ENCODE measurements at places on chromosomes 16 and 17.

DNA sequence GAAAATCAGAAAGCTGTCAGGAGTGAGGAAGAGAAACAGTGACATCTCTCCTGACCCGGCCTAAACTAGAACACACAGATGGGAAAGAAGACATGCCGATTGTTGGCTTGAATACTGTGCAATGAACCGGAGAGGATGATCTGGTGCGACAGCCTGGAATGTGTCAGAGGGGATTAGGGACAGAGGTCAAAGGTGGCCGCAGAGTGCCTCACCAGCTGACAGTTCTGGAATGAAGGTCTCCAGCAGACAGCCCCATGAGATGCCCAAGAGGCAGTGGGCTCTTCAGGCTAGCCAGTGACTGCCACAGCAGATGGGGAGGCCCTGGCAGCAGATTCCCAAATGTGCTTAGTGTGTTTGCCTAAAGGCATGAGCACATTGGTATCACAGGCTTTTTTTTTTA lies 623.2 kb downstream of the CDH8 start:
- DNase-seq, result no peak

DNA sequence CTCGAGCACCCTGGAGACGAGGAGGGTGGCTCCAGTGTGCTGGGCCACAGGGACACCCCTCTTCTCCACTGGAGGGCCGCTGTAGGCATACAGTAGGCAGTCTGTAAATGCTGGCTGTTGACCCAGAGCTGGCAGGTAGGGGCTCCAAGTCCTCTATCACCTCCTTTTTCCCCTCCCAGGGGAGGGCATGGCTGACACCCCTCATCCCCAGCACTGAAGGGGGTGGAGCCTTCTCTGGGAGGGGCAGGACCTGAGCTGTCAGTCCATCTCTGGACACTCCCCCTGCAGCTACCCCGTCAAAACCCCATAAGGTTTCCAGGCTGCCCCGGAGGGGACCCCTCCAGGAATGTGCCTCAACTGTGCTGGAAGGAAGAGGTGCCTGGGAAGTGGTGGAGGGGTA lies 2.4 kb downstream of the KCNJ12 start:
- no peak for DNase-seq

DNA sequence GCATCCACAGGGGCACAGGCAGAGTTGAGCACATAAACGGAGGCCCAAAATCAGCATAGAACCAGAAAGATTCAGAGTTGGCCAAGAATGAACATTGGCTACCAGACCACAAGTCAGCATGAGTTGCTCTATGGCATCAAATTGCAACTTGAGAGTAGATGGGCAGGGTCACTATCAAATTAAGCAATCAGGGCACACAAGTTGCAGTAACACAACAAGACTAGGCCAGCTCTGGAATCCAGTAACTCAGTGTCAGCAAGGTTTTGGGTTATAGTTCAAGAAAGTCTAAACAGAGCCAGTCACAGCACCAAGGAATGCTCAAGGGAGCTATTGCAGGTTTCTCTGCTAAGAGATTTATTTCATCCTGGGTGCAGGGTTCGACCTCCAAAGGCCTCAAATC lies 12.9 kb downstream of the G6PC1 start:
- DNase-seq, result no peak

DNA sequence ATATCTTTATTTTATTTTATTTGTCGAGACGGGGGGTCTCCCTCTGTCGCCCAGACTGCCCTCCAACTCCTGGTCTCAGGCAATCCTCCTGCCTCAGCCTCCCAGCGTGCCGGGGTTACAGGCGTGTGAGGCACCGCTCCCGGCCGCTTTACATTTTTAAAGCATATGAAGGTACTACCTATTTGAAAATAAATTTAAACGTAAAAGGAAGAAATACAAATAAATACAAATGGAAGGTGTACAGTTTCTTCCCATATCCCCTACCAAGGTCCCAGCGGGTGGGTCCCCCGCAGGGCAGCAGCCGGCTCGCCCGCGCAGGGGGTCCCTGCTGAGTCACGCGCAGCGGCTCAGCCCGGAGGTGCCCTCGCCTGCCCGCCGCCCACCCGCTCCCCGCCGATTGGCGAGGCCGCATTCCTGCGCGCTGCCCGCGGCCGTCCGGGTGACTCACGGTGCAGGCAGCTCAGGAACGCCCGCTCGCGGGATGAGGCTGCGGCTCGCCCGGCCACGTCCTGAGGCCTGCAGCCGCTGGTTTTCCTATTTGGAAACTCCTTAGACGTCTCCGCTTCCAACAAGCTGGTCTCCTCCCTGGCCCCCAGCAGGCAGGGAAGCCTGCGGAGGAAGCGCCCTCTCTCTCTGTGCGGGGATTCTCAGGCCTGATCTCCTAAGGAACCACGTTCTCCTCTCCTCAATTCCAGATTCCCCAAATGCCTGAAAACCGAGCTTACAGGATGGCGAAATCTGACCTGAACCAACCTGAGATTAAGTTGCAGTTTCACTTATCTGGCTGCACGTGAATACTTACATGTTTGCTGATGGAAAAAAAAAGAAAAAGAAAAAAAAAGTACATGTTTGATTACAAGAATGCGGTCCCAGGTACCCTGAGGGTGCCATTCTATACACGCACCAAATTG lies 54.8 kb upstream of the MAP3K14 start:
- no peak for DNase-seq
